ENCODE measurements at places on chromosomes 4 and X.

DNA sequence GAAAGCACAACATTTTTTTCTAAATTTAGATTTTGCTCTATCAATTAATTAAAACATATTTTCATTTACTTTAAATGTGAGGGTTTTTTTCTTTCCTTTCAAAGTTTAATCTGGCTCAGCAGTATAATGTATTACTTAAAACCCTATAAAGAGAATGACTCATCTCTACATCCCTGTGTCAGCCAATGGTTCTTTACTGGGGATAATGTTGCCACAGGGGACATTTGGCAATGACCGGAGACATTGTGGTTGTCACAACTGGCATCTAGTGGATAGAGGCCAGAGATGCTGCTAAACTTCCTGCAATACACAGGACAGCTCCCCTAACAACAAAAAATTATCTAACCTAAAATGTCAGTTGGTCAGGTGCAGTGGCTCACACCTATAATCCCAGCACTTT lies 53.8 kb downstream of the SYNPO2 start:
- DNase-seq = no peak

DNA sequence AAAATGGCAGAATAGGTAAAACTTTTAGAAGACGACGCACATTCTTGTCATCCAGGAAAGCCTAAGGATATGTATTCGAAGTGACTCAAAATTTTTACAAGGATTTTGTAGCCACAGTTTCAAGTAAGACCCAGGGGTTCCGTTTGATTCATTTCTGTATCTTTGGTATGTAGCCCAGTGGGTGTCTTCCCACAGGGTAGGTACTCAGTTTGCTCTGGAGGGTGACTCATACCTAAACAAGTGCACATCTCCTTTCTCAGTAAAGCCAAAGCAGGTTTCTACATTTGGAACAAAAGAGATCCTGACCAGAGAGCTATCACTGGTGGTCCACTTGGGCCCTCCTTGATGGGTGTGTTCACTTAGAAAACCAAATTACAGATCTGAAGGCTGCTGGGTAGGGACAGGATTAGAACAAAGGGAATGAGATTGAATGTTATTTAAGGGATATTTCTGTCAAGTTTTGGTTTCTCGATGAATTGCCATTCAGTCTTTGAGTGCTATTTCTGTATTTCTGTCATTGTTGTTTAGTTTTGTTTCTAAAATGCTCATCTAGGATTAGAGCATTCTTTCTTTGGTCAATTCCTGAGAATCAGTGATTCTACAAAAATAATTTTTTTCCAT lies 56.1 kb downstream of the PLS3 start:
- DNase-seq = no peak

DNA sequence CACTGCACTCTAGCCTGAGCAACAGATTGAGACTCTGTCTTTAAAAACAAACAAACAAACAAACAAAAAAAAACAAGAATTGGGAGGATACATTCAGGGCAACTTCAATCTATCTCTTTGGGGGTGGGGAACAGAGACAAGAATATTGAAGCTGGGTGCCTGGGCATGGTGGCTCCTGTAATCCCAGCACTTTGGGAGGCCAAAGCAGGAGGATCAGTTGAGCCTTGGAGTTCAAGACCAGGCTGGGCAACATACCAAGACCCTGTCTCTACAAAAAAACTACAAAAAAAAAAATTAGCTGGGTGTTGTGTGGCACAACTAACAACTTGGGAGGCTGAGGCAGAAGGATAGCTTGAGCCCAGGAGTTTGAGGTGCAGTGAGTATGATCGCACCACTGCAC lies 1.2 kb downstream of the LETM1 start:
- no peak for DNase-seq

DNA sequence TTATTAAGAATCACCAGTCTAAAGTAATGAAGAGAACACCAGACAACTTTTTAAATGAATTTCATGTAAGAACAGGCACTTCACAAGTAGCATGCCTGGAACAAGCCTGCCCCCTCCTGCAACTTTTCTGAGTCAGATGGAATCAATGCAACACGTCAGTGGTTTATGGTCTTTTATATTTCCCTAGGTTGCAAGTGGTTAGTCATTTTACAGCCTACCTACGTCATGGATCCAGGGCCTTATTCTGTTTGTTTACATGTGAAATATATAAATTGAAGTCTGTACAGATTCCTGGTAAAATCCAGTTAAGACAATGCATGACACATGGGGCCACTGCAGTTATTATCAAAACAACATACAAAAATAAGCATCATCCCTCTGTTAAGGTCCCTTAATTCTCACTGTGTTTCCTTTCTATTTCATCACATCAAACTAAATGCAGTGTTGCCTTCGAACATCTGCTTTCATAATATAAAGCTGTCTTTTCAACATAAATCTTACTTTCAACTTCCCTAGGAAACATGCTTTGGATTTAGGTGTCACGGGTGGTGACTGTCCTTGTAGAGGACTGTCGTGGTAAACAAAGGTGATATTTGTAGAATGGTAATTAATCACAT lies 309.3 kb downstream of the FRMPD4 start:
- no peak for DNase-seq

DNA sequence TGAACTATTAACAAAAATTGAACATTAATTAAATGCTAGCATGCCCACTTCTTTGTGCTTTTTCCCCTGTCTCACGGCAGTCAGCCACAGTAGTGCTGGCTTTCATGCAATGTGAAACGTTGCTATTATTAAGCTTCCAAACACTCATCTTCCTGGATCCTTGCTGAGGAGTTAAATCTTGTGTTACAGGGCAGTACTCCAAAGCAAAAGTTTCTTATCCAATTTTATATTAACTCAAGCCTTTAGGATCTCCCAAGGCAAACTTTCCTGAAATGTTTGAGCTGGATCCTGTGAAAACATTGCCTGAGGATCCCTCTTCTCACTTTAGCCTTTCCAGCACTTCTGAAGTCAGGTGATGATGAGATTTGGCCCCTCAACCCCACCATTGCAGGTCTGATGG lies 1454.8 kb downstream of the FSTL5 start:
- DNase-seq = no peak

Data from SK-N-MC (cell line).